ENCODE measurements at places on chromosomes 13 and 19. TPM values are rescaled to one million over a fixed set of nuclear protein-coding genes. Genes with fewer than 3 reads are reported as not detected.

Gene OR7A5
- total RNA-seq = not detected

Gene NLRP9
- not detected for total RNA-seq

Gene ADGRE3
- under 0.01 TPM for total RNA-seq

Gene S1PR5
- 0.12 TPM for total RNA-seq

Gene SYCN
- total RNA-seq = not detected

Gene PRRG2
- total RNA-seq = 0.75 TPM

Gene POU4F1
- not detected for total RNA-seq

Gene BORA
- total RNA-seq = 16.9 TPM

Gene CGB2
- not detected for total RNA-seq
